Urinary bladder (tissue), 4 donors: ENCODE measurements at places on chromosomes 1 and 21. TPM values are rescaled to one million over a fixed set of nuclear protein-coding genes. Genes with fewer than 3 reads are reported as not detected.

Gene F5
- 4.5 TPM for total RNA-seq

Gene FAM72A
- total RNA-seq: 2.0 TPM

Gene LEFTY2
- 3.9 TPM for total RNA-seq

Gene GJC2
- 4.0 TPM for total RNA-seq

Gene AKR7A3
- total RNA-seq: 0.53 TPM

Gene EXO1
- total RNA-seq: 7.9 TPM

Gene PLEKHG5
- total RNA-seq: 9.9 TPM

Gene PRKCZ
- 6.6 TPM for total RNA-seq

Gene CGN
- 5.9 TPM for total RNA-seq

Gene GJA8
- total RNA-seq: not detected

Gene KCNA2
- 1.7 TPM for total RNA-seq

Gene DDAH1
- total RNA-seq: 32.9 TPM

Gene C1orf74
- total RNA-seq: 3.2 TPM

Gene SEC16B
- total RNA-seq: 8.6 TPM
